ENCODE measurements at places on chromosomes 1 and 21. TPM values are rescaled to one million over a fixed set of nuclear protein-coding genes. Genes with fewer than 3 reads are reported as not detected.

DNA sequence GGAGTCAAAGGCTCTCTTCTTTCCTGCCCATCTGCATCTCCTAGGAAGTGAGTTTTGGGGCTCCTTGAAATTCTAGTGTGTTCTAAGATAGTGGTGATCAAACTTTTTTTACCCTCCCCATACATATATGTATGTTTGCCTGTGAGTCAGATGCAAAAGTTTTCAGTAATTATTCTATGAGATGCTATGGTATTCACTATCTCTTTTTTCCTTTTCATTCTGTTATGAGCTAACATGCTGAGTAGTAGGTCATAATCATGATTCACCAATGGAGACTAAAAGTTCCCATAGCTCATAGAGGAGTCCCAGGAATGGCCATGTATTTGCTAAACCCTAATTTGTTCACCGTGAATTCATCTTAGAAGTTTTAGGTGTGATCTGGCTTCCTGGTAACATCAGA, 135.6 kb downstream of the GPR52 start:
- H3K36me3 ChIP-seq: no peaks in the 10 kb centered on the region
- H3K27ac ChIP-seq: no peak overlapping the region
- no peaks in the 10 kb centered on the region for H3K27me3 ChIP-seq
- no peak for DNase-seq

DNA sequence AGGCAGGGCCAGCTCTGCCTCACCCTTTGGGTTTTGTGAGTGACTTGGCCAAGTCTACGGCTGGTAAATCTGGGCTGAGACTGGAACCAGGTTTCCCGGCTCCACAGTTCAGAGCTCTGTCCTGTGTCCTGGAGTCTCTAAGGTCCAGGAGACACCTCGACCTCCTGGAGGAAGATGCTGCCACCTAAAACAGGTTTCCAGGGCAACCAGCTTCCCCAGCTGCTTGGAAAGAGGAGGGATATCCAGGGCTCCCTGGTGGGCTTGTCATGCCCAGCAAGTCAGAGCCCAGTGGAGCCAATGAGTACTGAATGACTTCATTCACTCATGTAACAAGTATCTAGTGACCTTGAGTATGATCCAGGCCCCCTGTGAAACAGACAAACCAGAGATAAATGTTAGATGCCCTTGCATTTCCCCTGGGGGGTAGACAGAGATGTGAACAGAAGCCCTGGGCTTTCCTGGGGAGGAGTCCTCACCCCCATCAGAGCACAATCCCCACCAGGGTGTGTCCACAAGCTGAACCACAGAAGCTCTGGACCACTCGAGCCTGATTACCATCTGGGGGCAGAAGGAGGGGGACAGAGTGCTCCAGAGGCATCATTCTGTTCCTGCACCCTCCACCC, 181.2 kb upstream of the RAB4A start:
- DNase-seq: no peak
- H3K36me3 ChIP-seq: no peaks in the 10 kb centered on the region

GRCh38 chr1:225881081-225881958, 860 bp downstream of the TMEM63A start:
- peak overlapping the region; percentile 88 for H3K27ac ChIP-seq
- peak; percentile 84 for DNase-seq
- H3K4me3 ChIP-seq: peak overlapping the region; percentile 87
- peaks cover 23% of the 10 kb centered on the region for H3K4me1 ChIP-seq
- peaks cover 41% of the 10 kb centered on the region for H3K36me3 ChIP-seq

DNA sequence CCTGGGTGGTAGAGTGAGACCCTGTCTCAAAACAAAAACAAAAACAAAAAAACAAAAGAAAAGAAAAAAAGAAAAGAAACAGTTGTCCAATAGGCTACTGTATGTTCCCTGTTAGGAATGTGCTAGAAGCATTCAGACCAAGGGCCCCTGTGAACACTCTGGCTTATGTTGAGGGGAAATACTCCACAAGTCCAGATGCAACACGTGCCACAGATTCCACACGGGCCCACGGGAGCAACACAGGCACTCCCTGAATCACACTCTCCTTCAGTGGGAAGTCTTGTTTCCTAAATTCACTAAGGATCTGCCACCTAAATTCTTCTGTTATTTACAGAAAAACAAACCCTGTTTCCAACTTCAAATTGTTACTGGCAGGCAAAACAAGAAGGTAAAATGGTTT, 291.1 kb downstream of the PCP4 start:
- no peaks in the 10 kb centered on the region for H3K4me1 ChIP-seq
- DNase-seq: no peak
- H3K27ac ChIP-seq: no peak overlapping the region

The AADACL4 gene
- polyA plus RNA-seq: not detected

The FAM151A gene
- polyA plus RNA-seq: not detected

The SLC45A1 gene
- polyA plus RNA-seq: not detected

The CATSPERE gene
- not detected for polyA plus RNA-seq

Measured in K562 (cell line).